ENCODE measurements at places on chromosomes 16 and 17. TPM values are rescaled to one million over a fixed set of nuclear protein-coding genes. Genes with fewer than 3 reads are reported as not detected.

The INCA1 gene
- total RNA-seq: 0.50 TPM

The GRIN2C gene
- total RNA-seq: 0.20 TPM

The KCNG4 gene
- total RNA-seq: not detected

- DNase-seq: peak; percentile 91
- peaks cover 49% of the 10 kb centered on the region for H3K4me1 ChIP-seq
- peak overlapping the region; percentile 66 for H3K4me3 ChIP-seq
- peaks cover 10% of the 10 kb centered on the region for H3K36me3 ChIP-seq
- peaks cover 38% of the 10 kb centered on the region for H3K27me3 ChIP-seq
These were observed 749 bp upstream of the MC1R start for GRCh38 chr16:89917773-89918452.

GRCh38 chr17:56894859-56895455 is 18.9 kb downstream of the TRIM25 start:
- DNase-seq: no peak
- H3K4me1 ChIP-seq: peaks cover 15% of the 10 kb centered on the region
- no peaks in the 10 kb centered on the region for H3K27me3 ChIP-seq
- H3K27ac ChIP-seq: no peak overlapping the region

- H3K4me1 ChIP-seq: peaks cover 4% of the 10 kb centered on the region
- DNase-seq: no peak
- no peaks in the 10 kb centered on the region for H3K27me3 ChIP-seq
These were observed 258.6 kb downstream of the NTN1 start for GRCh38 chr17:9279893-9280292.

GRCh38 chr16:53014287-53014686 is 38.4 kb downstream of the CHD9NB start:
- no peaks in the 10 kb centered on the region for H3K36me3 ChIP-seq
- H3K27me3 ChIP-seq: peaks cover 14% of the 10 kb centered on the region
- H3K4me3 ChIP-seq: no peak overlapping the region
- H3K4me1 ChIP-seq: no peaks in the 10 kb centered on the region
- no peak overlapping the region for H3K27ac ChIP-seq
- DNase-seq: no peak
